Hippocampal formation (tissue), 2 donors: ENCODE measurements at places on chromosomes 13 and 19.

GRCh38 chr19:1650650-1651567 lies 1.5 kb downstream of the TCF3 start:
- DNase-seq = no peak

DNA sequence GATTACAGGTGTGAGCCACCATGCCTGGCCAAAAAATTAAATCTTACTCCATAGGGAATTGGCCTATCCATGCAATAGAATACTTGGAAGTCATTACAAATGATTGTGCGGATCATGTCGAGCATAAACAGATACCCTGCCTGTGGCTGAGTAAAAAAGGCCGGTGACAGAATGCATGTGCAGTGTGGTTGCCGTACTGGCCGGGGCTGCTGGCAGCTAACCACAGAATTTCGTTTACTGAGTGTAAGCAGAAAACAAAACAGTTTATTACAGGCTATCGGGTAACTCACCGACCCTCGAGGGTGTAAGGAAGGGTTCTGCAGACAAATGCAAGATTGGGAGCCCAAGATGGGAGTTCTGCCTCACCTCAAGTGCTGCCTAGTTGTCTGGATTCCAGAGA lies 127.7 kb downstream of the ZIC5 start:
- DNase-seq = no peak

DNA sequence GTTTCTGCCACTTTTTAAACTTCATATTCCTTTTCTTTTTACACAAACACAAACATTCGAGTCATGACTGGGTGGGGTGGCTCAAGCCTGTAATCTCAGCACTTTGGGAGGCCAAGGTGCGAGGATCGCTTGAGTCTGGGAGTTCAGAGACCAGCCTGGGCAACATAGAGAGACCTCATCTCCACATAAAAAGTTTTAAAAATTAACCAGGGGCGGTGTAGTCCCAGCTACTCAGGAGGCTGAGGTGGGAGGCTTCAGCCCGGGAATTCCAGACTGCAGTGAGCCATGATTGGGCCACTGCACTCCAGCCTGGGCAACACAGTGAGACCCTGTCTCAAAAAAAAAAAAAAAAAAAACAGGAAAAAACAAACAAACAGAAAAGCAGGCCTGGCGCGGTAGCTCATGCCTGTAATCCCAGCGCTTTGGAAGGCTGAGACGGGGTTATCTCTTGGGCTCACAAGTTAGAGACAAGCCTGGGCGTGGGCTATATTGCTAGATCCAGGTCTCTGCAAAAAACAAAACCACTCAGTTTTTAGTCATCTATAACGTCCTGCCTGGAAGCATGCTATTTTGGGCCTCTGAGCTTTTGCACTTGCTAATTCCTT lies 583 bp upstream of the BAX start:
- no peak for DNase-seq

- peak; percentile 45 for DNase-seq
Observed at GRCh38 chr13:66992183-66992582, 238.0 kb downstream of the PCDH9 start.

- no peak for DNase-seq
Observed at GRCh38 chr13:82292334-82292733, 1589.9 kb downstream of the SLITRK1 start.

DNA sequence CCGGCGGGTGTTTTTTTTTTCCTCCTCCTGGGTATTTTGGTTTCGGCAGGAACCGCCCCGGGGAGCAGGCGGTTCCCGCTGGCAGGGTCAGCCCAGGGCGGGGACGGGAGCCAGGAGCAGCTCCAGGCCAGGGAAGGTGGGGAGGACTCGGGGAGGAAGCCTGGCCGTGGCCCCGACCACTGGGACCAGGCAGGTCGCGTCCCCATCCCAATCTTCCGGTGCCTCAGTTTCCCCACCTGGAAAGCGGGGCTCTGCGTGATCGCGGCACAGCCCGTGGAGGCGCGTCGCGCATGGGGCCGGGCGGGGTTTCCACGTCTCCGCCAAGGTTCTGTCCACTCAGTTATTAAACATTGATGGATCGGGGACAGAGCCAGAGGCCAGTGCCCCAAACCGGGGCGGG lies 34.8 kb downstream of the IL12RB1 start:
- no peak for DNase-seq

DNA sequence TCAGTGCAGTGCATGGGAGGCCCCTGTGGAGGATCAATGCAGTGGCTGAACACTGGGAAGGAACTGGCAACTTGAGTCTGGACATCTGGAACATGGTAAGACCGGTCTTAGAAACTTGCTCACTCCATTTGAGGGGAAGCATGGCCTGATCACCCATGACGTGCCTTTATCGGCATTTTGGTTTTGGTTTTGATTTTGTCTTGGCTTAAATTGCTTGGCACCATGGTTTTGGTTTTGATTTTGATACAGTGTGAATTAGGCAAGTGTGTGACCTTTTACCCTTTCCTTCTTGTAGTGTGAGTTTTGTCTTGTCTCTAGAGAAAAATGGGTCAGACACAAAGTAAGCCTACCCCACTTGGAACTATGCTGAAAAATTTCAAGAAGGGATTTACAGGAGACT lies 77.3 kb downstream of the ZNF486 start:
- no peak for DNase-seq

DNA sequence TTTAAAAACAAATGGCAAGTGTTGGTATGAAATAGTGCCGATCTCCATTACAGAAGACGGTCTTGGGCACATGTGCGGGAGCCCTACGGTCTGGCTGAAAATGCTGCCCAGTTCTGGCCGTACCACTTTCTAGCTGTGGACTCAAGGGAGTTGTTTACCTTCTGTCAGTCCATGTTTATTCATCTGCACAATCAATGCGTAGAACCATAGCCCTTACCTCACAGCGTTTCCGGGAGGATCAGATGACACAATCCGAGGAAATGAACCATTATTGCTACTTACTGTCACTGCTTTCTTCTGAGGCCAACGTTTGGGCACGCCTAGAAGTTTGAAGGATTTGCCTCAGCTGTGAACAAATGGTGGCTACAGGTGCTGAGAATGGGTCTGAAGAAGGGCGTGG lies 31.2 kb downstream of the GADD45B start:
- no peak for DNase-seq

- DNase-seq = no peak
Observed at GRCh38 chr19:6801485-6802086, 29.1 kb downstream of the VAV1 start.

- no peak for DNase-seq
Observed at GRCh38 chr13:73759434-73759833, 374.8 kb downstream of the KLF12 start.

DNA sequence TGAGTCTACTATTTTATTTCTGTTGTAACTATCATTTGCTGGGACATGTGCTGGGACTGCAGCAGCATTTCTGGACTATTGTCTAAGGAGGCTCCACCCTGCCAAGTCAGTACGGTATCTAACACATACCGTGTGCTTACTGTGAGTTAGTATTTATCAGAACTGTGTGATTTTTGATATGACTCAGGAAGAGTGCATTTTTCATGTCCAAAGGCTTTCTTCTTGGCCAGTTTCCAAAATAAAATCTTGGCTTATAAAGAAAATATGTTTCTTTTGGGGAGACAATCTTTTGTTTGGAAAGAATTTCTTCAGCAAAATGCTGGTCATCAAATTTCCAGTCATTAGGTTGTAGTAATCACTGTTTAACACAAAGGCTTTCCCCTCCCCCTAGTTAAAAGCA lies 11.6 kb downstream of the PARP4 start:
- DNase-seq = no peak

GRCh38 chr19:6125571-6125989 lies 9.9 kb upstream of the ACSBG2 start:
- DNase-seq = no peak

DNA sequence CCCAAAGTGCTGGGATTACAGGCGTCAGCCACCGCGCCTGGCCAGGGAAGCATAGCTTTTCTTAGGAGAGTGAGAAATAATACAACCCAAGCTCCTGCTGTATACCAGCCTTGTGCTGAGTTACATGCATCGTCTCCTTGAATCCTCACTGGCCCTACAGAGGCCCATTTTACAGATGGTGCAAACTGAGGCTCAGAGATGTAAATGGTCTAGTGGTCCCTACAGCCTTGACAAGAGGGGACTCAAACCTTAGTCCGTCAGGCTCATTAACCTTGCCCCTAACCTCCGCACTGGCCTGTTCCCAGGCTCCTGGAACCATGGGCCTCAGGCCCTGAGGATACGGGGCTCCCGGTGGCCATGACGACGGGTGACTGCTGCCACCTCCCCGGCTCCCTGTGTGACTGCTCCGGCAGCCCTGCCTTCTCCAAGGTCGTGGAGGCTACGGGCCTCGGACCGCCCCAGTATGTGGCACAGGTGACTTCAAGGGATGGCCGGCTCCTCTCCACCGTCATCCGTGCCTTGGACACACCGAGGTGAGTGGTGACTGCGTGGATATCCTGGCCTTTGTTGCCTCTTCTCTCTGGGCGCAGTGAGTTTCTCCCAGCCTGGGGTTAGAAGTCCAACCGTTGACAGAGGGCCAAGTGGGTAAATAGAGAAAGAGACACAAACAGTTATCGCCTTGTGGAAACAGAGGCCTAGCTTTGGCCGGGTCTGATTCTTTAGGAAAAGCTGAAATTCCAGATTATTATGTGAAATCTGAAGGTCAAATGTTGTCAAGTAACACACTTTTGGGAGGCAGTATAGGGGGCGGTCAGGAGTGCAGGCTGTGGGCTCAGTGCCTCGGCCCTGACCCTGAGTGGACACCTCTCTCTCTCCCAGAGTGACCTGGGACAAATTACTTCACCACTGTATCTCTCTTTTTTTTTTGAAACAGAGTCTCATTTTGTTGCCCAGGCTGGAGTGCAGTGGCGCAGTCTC lies 8.7 kb downstream of the MARCHF2 start:
- no peak for DNase-seq

- no peak for DNase-seq
Observed at GRCh38 chr19:36115453-36116343, at the start of gene TBCB. TBCB (plus strand) TSS chr19:36115468; CDS start chr19:36115561, 93 bp downstream.

GRCh38 chr19:51071095-51071405 lies 6.2 kb upstream of the KLK13 start:
- no peak for DNase-seq

DNA sequence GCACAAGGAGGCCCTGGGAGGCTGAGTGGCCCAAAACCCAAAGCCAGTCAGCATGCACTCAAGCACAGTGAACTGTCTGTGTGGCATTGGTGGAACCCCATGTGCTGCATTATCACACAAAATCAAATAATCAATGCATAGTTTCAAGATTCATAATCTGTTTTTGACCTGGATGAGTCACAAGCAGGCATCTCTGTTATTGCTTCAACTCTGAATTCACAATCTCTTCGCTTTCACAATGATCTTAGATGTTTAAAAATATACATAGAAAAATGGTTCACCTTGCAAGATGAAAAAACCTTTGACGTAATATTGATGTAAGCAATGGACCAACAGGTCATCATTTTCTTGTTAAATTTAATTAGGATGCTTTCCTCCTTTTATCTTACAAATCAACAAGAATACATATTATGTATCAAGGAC lies 455.4 kb downstream of the IRS2 start:
- no peak for DNase-seq

GRCh38 chr13:28181413-28181812 lies 43.1 kb downstream of the PAN3 start:
- DNase-seq = no peak

DNA sequence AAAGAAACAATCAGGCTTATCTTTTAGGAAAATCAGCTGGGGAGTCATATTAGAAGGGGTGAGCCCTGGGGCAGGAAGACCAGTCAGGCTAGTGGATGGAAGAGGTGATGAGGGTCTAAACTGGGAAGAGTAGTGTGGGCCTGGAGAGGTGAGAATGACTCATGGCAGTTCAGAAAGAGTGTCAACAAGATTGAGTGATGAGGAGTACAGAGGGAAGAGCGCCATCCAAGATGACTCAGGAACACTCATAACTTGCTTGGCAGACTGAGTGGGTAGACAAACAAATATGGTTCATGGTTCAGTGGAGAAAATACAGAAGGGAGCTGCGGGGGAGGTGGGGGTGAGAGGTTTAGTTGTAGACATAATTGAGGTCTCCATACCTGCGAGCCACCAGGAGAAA lies 17.3 kb upstream of the CLDN10 start:
- DNase-seq = no peak

- DNase-seq = no peak
Observed at GRCh38 chr13:67120872-67121531, 109.1 kb downstream of the PCDH9 start.

- no peak for DNase-seq
Observed at GRCh38 chr19:49347835-49348234, 12.6 kb downstream of the CD37 start.
